ENCODE measurements at places on chromosomes 7 and 10. TPM values are rescaled to one million over a fixed set of nuclear protein-coding genes. Genes with fewer than 3 reads are reported as not detected.

DNA sequence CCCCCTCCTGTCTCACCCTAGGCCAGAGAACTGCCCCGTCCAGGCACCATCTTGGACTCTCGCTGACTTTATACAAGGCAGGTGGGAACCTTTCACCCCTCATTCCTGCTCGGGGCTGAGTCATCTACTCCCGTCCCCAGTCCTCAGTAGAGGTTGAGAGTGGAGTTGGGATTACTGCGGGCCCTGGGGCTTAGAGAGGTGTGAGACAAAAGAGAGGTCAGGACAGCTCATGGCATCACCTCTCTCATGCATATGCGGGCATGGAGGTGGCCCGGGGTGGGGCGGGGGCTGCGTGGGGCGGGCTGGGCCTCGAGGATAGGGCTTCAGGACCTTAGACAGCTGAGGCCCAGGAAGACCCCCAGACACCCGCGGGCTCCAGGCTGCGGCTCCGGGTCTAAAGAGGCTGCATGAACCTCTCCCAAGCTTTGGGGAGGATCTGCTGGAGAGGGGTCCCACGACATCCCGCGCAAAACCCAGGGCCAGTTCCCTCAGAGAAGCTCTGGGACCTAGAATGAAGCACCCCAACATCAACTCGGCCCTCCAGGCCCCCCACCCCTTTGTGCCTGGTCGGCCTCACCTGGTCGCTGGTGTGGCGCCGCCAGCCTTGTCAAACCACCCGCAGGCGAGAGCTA lies 317 bp downstream of the PDZD7 start:
- DNase-seq = no peak

The EVX1 gene
- total RNA-seq = 0.25 TPM

GRCh38 chr10:10418387-10418786 lies 599.3 kb upstream of the CELF2 start:
- no peak for DNase-seq

- no peak for DNase-seq
Observed at GRCh38 chr10:95508730-95509129, 52.4 kb downstream of the SORBS1 start.

The CYP2E1 gene
- 1.5 TPM for total RNA-seq

- DNase-seq = no peak
Observed at GRCh38 chr10:127302343-127302742, 106.0 kb upstream of the INSYN2A start.

The CLCN1 gene
- total RNA-seq = 0.47 TPM

The LRRC4 gene
- not detected for total RNA-seq

- DNase-seq = no peak
Observed at GRCh38 chr10:797179-797578, 107.7 kb upstream of the DIP2C start.

GRCh38 chr7:79337717-79338116 lies 115.8 kb downstream of the MAGI2 start:
- DNase-seq = no peak

DNA sequence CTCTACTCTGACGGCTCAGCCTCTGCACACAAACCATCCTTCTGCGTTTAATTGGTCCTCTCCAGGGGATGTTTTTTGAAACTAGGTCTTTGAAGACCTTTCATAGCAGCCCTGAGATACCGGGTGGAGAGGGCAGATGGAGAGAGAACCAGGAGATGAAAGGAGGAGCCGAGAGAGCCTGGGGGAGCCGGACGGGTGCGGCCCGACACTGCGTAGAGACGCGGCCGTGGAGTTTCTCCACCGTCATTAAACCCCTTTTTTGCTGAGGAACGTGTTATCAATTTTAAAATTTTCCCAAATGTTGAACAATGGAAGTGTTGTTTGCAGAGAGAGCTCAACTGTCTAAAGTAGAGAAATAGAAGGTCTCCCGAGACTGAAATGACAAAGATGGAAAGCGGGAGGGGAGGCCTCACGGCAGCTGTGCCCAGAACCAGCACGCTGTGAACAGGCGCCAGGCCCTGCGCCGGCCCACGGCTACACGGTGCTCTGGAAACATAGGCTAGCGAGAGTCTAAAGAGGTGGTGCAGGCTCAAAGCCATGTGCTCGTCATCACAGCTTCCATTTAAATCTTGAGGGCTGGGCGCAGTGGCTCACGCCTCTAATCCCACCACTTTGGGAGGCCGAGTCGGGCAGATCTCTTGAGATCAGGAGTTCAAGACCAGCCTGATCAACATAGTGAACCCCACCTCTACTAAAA lies 307.0 kb downstream of the PTPRN2 start:
- DNase-seq = no peak

The SP8 gene
- total RNA-seq = 0.76 TPM

The ODAD2 gene
- 20.4 TPM for total RNA-seq

- peak; percentile 87 for DNase-seq
Observed at GRCh38 chr10:101939008-101939648, 95.5 kb upstream of the KCNIP2 start.

The CALN1 gene
- 0.17 TPM for total RNA-seq

GRCh38 chr7:46424934-46425333 lies 503.9 kb upstream of the IGFBP3 start:
- no peak for DNase-seq

The AGMO gene
- not detected for total RNA-seq

The CTAGE4 gene
- 6.0 TPM for total RNA-seq

The CDHR1 gene
- not detected for total RNA-seq

GRCh38 chr10:99926925-99927720 lies 82.6 kb downstream of the DNMBP start:
- no peak for DNase-seq

DNA sequence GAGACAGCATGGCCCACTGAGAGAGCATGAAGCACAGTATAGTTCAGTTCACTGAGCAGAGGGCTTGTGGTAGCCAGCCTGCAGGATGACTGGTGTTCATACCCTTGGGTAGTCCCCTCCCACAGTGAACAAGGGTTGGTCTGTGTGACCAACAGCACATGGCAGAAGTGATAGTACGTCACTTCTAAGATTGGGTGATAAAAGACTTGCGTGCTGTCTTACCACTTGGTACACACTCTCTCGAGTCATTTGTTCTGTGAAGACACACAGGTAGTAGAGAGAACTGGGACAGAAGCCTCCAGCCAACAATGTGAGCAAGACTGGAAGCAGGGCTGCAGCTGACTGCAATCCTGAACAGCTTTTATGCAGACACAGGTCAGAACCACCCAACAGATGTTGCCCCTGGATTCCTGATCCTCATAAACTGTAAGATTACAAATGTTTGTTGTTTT lies 14.6 kb downstream of the EPC1 start:
- DNase-seq = no peak

DNA sequence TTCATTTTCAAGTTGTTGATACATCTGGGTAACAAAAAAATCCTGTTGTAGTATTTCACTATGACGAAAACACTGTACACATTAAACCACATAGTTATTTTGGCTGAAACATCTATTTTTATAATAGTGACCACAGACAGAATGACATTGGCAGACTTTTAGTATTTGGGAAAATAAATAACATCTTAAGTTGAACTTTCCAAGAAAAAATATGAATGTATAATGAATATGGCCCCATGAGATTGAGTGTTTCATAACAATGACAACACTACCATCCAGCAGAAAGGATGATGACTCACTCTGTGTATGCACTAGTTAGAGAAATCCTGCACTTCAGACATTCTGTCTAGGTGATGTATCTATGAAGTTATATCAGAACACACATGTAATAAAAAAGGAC lies 118.1 kb downstream of the SEMA3D start:
- DNase-seq = no peak

GRCh38 chr7:133020496-133020895 lies 61.4 kb downstream of the CHCHD3 start:
- DNase-seq = no peak

- no peak for DNase-seq
Observed at GRCh38 chr10:122121059-122121458, 132.1 kb downstream of the TACC2 start.

The LIPJ gene
- total RNA-seq = not detected

DNA sequence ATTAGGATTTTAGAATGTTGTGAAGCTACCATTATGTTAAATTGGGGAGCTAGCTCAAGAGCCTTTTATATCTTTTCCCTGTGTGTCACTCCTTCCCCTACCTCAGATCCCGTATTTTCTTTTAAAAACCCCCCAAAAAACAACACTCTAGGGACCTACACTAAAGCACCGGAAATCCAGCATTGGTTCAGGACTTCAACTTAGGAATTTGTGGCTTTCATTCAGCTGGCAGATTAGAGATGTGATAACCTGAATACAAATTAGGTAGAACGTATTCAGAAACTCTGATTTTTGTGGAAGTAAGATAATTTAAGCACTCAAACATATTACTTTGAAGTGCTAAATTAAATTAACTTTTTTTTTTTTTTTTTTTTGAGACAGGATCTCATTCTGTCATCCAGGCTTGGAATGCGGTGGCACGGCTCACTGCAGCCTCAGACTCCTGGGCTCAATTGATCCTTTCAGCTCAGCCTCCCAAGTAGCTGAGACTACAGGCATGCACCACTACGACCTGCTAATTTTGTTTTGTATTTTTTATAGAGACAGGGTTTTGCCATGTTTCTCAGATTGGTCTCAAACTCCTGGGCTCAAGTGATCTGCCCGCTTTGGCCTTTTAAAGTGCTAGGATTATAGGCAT lies 6.8 kb downstream of the TBC1D12 start:
- no peak for DNase-seq

The HOXA7 gene
- 15.0 TPM for total RNA-seq

- DNase-seq = no peak
Observed at GRCh38 chr10:26214004-26214403, 2.6 kb upstream of the GAD2 start.

Data from HCT116 (cell line).